Activated naive CD8-positive, alpha-beta T cell treated with anti-CD3 and anti-CD28 coated beads for 36 hours (primary cell): ENCODE measurements at places on chromosomes 12 and 14. TPM values are rescaled to one million over a fixed set of nuclear protein-coding genes. Genes with fewer than 3 reads are reported as not detected.
A peak's percentile ranks its signal among the peaks of the same experiment; 100 is the strongest.

- DNase-seq, result no peak
These were observed 36.4 kb upstream of the P2RX7 start for GRCh38 chr12:121096199-121096798.

DNA sequence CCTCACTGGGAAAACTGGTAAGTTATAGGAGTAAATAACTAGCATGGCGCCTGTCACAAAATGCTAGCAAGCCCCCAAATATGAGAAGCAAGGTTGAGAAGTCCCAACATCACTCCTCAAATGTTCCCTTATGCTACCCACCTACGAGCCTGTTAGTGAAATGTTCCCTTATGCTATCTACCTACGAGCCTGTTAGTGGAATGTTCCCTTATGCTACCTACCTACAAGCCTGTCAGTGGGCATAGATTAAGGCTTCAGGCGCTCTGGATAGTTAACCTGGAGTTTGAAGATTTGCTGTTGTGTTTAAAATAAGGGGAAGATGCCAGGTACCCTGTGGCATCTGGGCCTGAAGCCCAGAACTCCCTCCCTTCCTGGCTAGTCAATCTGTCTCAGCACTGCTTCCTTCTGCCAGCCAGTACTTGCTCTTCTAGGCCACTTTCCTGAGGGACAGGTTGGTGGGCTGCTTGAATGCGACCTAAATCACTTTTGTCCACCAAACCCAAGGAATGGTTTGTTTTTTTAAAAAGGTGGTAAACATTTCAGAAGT is 67.1 kb upstream of the SINHCAF start:
- no peak for DNase-seq

BHLHE41 gene
- total RNA-seq, result not detected

DNA sequence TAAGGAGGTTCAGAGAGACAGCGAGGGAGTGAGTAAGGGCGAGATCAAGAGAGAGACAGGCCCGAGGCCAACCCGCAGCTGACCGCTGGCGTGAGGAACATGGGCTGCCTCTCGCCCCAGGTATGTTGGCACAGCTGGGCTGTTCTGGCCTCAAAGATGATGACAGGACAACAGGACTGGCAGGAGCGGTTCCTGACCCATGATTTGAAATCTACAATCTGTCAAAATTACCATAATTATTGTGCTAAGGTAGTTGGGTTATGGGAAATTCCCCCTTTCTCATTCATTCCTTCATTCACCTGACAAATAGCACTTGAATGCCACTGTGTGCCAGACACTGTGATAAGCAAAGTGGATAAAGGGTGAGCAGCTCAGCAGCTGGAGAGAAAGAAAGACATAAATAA is 5.1 kb upstream of the ENDOU start:
- no peak for DNase-seq

DNA sequence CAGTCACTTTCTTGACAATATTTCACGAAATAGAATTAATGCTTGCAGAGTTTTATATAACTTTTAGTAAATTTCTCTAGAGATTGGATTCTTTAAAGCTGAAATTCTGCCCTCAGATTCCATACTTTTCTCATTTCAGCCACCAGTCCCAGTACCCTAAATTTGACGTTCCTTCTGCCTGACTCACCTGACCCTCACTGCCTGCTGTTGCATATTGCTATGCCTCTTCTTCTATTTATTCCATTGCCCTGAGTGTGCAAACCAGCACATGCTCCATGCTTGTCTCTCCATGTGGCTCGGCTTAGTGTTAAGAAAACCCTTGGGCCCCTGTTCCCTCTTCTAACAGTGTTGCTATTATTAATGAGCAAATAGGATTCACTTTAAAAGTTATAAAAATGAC is 533.3 kb downstream of the LRFN5 start:
- DNase-seq, result no peak

DNA sequence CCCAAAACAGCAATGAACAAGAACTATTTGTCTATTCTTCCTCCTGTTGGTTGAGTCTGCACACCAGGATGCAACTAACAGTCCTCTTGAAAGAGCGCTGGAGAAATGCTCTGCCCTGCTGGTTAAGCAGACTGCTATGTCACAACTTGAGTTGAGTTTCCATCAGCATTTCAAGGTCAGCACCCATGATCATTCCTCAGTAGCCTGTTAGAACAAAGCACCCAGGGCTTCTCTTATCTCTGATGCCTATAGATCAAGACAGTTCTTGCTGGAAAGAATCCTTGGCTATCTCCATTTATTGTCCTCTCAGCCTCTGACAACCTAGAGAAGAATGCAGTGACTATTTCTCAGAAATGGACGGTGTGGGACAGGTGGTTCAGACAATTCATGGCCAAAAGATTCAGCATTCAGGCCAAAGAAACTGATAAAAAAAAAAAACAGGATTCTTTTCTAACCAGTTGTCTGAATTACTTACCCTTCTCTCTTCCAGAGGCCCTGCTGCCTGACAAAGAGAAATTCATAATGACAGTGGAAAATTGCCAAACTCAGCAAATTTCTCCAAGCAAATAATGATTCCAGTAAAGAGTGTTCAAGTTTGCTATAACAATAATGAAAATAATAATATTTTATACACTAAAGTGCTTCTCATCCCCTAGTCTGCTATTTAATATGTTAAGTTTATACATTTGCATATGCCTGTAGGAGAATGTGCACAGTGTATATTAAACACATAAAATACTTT is 306.7 kb downstream of the EMP1 start:
- no peak for DNase-seq

GRCh38 chr14:36971263-36971855 is 201.0 kb downstream of the SLC25A21 start:
- no peak for DNase-seq

DNA sequence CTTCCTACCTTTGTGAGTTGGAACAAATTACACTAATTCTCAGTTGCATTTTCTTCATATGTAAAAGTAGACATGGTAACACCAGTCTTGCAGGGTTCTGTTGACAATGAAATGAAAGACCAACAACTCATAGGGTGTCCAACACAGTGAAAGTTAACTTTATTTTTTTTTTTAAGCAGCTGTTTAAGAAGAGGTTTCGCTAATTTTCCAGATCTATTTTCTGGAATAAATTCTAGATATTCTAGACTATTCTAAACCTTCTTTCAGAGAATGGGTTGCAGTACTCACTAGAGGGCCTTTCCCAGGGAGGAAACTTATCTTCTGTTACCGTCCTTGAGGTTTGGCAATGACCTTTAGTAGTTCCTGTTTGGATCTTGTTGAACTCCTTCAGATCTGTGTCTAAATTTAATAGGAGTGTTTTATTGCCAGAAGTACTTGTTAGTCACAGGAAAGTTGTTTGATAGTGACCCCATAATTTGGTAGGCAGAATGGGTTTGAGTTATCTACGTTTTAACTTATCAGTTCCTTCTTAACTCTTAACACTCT is 2.8 kb upstream of the ART4 start:
- DNase-seq, result no peak

DNA sequence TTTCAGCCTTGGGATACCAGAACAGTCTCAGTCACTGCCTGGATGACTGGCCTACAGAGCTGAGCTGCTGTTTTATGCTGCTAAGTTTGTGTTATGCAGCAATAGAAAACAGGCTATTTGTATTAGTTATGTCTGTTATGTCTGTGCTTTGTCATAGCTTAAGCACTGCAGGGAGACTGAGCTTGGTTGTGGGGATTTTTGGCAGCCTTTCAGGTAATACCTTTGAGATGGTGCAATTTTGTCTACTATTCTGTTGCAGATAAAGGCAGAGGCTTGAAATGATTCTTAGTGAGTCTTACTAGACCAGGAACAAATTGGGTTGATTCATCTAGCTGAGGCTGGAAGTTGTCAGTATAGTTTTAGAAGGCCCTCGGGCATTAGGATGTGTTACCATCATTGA is 201.3 kb upstream of the RBM19 start:
- DNase-seq, result no peak

DNA sequence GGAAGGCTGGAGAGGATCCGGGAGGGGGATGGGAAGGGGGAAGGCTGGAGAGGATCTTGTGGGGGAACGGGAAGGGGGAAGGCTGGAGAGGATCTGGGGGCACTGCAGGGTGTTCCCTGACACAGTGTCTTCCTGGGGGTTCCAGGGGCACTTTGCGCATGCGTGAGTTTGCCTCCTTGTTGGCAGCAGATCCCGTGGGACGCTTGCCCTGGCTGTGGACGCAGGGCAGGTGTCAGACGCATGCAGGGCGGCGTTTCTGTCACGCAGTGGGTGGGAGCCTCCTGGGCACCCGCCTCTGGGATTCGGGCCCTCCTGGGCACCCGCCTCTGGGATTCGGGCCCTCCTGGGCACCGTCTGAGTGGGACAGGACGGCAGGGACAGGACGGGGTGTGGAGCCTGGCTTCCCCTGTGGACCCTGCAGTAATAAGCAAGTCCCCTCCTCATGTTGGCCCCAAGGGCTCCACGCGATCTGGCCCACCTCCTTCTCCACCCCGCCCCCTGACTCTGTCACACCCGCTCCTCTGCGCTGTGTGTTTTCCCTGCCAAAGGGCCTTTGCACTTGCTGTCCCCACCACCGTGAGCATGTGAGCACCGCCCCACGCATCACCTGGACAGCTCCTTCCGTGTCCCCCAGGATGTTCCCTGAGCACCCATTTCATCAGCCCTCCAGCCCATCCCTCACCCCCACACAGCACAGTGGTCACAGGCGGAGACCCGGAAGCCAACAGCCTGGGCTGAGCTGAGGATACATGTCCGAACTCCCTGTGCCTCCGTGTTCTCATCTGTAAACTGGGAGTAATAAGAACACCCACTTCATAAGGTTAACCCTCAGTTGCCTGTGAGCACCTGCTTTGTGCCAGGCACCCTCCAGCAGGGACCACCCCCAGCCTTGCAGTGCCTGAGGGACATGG is 4.4 kb downstream of the MMP17 start:
- DNase-seq, result no peak

CIROP gene
- not detected for total RNA-seq

- DNase-seq, result peak; percentile 67
These were observed 21.6 kb downstream of the NCOR2 start for GRCh38 chr12:124545508-124546418.

GRCh38 chr14:101707068-101707842 is 54.3 kb upstream of the PPP2R5C start:
- DNase-seq, result peak; percentile 42

DNA sequence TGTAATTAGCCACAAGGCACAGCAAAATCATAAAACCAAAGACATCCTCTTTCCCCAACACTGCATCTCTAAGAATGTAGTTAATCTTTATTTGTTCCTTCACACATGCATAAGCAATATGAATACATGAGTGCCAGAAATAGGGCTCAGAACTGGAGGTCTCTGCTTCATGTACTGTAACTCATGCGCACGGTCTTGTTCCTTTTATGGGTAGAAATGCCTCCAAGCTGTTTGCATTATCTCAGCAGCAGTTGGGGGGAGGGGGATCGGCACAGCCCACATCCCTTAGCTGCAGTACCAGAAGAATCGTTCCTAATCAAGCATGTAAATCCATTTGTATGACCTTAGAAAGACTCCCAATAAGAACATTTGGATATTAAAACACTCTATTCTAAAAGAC is 20.0 kb downstream of the RHOJ start:
- no peak for DNase-seq

GRCh38 chr12:84305144-84305543 is 607.5 kb downstream of the SLC6A15 start:
- no peak for DNase-seq

ANO2 gene
- total RNA-seq, result not detected

NUDT4 gene
- total RNA-seq, result 77.2 TPM

GRCh38 chr14:56185992-56186391 is 67.8 kb downstream of the PELI2 start:
- DNase-seq, result no peak

DNA sequence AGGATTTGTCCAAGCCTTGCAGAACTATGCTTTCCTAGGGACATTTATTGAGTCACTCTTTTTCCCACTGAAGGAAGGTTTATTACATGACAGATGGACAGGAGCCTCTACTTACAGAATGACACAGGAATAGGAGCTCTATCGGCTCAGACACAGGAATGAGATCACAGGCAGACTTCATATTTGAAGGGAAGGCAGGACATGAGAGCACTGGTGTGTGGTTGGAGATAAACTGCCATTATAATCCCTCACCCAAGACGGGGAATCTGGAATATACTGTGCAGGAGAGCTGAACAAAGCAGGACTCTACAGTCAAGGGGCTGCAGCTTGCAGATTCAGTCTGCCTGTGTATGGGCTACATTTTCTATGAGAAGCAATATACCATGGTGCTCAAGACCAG is 26.8 kb upstream of the IL22 start:
- DNase-seq, result no peak
